ENCODE measurements at places on chromosomes 5 and 9. TPM values are rescaled to one million over a fixed set of nuclear protein-coding genes. Genes with fewer than 3 reads are reported as not detected.

GNAQ gene
- total RNA-seq, result 36.4 TPM

MOB3B gene
- 36.3 TPM for total RNA-seq

ARRDC1 gene
- total RNA-seq, result 13.2 TPM

GRCh38 chr5:103114440-103114839 lies 5.5 kb downstream of the GIN1 start:
- no peak for DNase-seq
- no peak overlapping the region for H3K27ac ChIP-seq
- no peaks in the 10 kb centered on the region for H3K36me3 ChIP-seq

GRCh38 chr5:173859408-173860159 lies 28.6 kb upstream of the CPEB4 start:
- H3K4me3 ChIP-seq, result no peak overlapping the region
- H3K27ac ChIP-seq, result no peak overlapping the region
- DNase-seq, result no peak
- no peaks in the 10 kb centered on the region for H3K27me3 ChIP-seq

DNA sequence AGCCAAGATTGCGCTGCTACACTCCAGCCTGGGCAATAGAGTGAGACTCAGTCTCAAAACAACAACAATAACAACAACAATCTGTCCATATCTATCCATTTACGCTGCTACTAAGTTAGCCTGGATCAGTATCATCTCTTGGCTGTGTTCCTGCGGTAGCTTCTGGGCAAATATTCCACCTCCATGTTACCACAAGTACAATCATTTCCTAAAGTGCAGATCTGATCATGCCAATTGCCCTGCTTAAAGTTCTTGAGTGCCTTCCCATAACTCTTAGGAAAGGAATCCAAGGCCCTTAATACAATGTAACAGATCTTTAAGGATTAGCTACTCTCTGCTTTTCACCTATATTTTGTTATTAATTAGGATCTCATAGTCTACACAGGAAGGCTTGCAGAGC lies 15.4 kb upstream of the PPP2R2B start:
- H3K27ac ChIP-seq, result no peak overlapping the region
- no peak overlapping the region for H3K4me3 ChIP-seq
- no peaks in the 10 kb centered on the region for H3K4me1 ChIP-seq
- no peaks in the 10 kb centered on the region for H3K36me3 ChIP-seq
- no peak for DNase-seq
- H3K27me3 ChIP-seq, result no peaks in the 10 kb centered on the region

Measured in ovary (tissue), 10 donors.